ENCODE measurements at places on chromosomes 6 and 20.

GRCh38 chr6:18260448-18261106 is 3.8 kb downstream of the DEK start:
- no peak for DNase-seq

- DNase-seq = no peak
Observed at GRCh38 chr6:16236631-16237199, 1.7 kb upstream of the GMPR start.

DNA sequence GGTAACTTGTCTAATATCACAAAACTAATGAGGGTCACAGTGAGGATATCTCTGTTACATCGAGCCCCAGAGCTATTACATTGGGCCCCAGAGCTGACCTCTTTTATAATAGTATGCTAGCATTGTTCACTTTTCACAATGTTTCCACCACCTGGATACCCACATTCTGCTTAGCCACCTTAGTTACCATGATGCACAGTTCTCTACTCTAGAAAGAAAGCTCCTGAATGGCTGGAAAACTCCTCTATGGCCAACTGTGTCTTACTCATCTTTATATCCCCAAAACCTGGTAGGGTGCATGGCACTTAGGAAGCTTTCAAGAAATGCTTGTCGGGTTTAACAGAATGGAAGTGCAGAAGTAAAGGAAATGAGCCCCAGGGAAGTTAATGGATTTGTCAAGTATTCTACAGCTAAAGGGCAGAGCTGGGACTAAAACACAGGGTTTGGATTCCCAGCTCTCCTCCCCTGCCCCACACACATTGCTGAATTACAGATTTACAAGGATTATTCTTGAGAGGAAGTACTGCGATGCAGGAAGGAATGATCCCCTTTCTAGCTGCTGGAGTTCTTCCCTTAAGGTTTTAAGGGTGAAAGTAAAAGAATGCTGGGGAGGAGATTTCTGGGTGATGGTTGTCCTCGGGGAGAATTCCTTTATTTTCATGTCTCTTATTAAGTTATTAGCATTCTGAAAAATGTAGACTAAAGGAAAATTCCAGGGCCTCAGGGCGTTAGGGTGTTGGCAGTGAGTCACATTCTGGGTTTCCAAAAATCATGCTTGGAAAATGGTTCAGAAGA is 16.1 kb upstream of the HINT3 start:
- DNase-seq = no peak

DNA sequence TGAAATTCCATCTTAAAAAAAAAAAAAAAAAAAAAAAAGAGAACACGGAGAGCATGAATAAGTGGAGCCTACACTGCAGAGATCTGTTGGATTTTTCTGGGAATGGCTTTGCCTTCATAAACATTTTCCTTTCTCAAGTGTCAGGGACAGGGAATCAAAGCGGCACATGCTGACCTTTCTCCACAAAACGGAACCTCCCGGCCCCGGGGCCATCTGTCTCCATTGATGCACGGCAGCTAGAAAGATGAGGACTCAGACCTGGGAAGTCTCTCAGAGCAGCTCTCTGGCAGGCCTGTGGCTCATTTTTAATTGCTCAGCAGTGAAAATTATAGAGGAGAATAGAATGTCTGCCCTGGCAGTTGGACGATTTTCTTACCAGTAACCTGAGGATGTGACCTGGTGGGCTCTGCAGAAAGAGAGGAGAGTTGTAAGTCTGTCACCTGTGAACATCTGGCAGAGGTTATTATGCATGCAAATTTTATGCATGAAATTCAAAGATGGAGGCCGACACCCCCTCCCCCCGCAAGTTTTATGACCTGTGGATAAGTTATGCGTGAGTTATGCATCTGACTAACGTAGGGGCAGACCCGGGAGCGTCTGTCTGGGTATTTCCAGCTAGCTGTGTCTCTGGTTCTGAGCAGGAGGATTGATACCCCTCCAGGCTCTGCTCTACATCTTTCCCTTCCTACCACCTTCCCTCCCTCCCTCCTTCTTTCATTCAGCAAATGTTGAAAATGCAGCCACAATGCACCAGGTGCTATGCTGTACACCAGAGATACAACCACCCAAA is 352.5 kb downstream of the CDH26 start:
- no peak for DNase-seq

DNA sequence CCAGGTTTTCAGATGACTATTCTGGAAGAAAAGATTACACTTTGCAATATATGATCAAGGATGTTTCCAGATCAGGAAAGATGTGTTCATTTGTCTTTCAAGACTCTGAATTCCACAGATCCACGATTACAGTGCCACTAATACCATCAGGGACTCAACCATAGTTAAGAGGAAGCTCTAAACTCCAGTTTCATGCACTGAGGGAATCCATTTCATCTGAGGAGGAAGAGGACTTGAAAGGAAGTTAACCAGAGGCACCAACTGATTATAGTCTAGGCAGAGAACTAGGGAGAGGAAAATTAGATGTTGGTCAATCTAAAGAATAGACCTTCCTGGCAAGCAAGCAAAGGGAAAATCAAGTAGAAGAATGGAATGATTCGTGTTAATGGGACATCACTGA is 218.3 kb upstream of the PRDM1 start:
- DNase-seq = no peak

GRCh38 chr6:163839296-163839695 is 424.8 kb downstream of the QKI start:
- no peak for DNase-seq

GRCh38 chr6:167684276-167685104 is 142.2 kb upstream of the AFDN start:
- no peak for DNase-seq

DNA sequence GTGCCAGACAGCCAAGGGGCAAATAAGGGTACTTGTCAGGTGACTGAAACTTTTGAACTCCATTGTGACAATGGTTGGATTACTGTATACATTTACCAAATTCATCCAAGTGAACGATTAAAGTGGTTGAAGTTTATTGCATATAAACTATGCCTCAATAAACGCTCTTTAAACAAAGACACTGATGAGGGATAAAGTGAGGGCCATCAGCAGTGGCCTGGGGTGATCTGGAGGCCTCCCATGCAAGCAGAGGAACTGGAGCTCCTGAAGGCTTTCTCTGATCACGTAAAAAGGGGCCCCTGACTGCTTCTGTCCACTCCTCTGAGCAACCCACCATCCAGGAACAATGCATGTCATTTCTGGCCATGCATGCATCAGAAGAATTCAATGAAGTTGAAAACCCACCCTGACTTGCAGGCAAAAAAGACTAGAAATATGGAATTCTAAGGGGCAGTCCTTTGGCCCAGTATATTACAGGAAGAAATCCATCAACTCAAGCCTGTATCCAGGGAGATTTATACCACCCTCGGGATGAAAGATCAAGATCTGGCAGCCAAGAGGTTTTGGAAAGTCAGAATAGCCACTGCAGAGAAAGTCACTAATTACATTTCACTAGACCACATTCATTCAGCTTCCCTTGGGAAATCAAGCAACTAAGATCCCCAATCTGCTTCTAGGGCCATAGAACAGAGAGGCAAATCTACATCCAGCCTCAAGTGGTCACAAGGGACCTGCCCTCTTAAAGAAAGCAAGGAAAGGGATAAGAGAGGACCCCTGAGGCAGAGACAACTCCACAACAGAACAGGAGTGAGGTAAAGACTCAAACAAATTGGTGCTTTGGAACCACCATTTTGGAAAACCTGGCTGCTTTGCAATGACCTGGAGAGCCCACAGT is 31.7 kb upstream of the RAB22A start:
- DNase-seq = no peak

All from stimulated activated CD4-positive, alpha-beta T cell treated with anti-CD3 and anti-CD28 coated beads, Interleukin-1b, Interleukin-23, amount 100 ng/mL, for 1 hour (primary cell).